ENCODE measurements at places on chromosomes 3 and 15.

GRCh38 chr15:22888120-22888859 is 49.8 kb downstream of the NIPA2 start:
- no peak for DNase-seq

GRCh38 chr15:25056484-25057425 is 102.0 kb downstream of the SNRPN start:
- no peak for DNase-seq

DNA sequence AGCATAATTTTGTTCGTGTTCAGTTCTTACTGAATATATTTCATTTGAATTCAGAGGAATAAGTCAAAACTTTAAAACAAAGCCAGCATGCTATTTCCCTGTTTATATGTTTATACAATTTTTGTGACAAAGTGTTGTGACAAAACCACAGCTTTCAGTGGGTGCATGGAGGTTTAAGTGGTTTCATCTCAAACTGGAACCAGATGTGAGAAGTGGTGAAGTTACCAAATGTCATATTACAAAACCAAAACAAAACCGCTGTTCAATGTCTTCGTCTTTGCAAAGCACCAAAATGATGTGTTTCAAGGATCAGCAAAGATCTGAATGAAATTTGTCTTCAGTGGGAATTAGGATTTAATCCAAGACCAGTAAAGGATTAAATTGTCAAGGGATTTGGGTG is 59.3 kb upstream of the OSTN start:
- DNase-seq: no peak

DNA sequence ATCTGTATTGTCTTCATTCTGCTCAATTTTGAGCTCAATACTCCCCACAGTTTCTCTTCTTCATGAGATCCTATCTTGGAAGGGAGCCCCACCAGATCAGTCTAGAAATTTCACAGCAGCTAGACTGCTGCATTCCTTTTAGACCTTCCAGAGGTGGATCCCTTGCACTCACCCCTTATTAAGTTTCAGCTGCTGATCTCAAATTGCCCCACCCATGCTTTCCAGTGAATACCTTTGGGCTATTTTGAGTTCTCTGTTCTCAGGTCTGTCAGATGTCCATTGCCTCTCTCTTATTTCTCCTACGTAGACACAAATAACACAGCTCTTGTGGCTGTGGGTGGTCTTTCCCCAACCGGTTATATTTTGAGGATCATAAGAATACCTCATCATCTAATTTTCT is 60.8 kb downstream of the GPR156 start:
- DNase-seq: no peak

DNA sequence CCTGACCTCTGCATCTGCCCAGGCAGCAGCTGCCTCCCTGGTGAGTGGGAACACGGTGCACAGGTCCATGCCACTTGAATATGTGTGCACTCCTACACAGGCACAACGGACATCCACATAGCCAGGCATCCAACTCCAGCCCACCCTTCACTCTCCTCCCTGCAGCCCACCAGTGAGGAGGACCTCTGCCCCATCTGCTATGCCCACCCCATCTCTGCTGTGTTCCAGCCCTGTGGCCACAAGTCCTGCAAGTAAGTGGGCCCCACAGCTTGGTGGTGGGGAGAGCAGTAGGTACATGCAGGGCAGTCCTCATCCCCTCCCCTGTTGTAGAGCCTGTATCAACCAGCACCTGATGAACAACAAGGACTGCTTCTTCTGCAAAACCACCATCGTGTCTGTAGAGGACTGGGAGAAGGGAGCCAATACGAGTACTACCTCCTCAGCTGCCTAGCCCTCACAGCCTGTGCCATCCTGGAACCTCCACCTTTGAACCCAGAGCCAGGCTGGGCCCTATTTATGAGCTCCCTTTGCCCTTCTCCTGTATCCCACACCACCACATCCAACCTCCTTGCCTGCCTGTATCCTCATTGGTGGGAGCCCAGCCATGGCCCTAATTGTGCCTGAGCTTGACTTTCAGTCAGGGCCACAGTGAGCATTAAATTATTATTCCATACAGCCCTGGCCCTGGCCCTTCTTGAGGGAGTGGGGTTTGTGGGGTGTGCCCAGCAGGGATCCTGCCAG is 1.5 kb upstream of the AMIGO3 start:
- DNase-seq: no peak

DNA sequence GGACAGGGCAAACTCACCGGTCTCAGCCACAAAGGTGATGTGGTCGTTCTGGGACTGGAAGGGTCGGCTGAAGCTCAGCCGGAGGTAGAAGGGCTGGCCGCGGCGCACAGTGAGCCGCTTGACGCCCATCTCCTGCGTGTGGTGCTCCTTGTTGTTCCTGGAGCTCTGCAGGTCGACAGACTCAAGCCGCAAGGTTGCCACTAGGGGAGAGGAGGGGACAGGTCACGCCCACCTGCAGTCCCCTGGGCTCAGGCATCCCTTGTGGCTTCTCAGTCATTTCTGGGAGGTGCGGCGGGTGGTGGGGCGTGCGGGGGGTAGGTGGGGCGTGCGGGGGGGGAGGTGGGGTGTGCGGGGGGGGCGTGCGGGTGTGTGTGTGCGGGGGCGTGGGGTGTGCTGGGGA is 26.7 kb upstream of the TGM5 start:
- DNase-seq: no peak

DNA sequence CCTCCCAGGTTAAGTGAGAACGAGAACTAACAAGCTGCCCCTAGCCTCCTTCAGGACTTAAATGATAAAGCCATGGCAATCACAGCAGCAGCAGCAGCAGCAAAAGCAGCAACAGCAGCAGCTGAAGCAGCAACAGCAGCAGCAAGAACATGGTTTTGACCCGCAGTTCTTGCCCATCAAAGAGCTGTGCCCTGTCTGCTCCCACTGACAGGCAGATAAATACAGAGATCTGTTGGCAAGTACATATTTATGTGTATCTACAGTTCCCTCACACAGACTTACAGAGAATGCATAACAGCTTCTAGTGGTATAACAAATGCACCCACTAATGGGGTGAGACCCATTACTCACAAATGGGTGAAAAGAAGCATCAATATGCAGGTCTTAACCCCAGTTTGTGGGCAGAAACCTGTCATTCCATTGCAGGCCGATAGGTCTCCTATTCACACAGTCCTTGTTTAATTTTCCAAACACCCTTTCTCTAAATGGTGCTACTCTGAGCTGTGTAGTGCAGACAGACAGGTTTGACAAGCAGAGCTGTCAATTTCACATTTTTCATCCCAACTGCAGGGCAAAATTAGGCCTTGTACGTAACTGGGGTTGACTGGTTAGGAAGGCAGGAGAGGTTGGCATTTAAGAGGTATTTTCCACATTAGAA is 316.3 kb downstream of the TIGIT start:
- DNase-seq: no peak

DNA sequence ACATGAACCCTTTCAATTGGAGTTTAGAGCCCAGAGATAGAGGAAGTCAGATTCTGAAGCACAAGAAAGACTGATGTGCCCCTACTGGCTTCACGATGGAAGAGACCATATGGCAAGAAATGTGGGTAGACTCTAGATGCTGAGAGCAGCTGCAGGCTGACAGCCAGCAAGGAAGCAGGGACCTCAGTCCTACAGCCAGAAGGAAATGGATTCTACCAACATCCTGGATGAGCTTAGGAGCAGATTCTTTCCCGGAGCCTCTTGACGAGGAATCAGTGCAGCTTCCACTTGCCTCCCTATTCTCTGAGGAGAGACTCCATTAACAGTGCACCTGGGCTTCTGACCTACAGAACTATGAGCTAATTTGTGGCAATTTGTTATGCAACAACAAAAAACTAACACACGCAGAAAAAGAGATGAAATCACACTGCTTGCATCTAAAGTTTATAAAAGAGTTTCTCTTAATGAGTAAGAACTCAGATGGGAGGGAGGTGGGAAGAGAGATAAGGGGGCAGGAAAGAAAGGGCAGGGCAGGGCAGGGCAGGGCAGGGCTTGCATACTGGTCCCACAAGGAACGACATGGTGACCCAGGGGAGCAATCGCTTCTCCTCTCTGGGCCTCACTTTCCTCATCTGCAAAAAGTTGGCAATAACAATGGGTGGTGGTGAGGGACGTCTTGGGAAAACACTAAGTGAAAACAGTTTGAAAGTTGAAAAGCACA is 440.9 kb downstream of the FOXP1 start:
- DNase-seq: no peak

DNA sequence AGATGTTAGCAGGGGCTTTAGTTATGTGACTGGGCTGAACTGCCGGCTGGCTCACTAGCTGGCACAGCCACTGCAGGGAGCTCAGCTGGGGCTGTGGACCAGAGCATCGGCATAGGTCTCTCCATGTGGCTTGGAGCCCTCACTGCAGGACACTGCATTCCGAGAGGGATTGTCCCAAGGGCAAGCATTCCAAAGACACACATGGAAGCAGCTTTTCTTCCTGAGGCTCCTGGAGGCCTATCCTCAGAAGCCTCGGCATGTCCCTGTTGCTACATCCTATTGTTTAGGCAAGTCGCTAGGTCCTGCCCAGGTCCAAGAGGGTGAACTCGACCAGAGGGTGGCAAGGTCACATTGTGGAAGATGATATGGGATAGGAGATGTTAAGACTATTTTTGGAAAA is 209.8 kb downstream of the PLCL2 start:
- no peak for DNase-seq

DNA sequence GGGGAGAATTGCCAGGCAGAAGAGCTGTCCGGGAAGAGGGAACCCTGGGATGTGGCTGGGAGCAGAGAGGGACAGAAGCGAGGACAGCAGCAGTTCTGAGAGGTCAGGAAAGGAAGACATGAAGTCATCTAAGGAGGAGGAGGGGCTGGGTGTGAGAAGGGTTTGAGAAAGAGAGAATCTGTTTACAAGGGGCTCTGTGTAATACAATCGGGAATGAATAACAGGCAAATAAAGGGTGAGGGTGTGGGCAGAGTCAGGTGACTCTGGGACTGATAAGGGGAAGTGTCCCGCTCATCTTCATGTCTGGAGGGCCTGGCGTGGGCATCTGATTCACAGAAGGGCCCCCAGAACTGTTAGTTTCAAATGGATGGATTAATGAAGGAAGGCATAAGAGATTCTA is 191.3 kb downstream of the XXYLT1 start:
- no peak for DNase-seq

GRCh38 chr3:59817511-59817910 is 767.7 kb upstream of the CFAP20DC start:
- DNase-seq: no peak

DNA sequence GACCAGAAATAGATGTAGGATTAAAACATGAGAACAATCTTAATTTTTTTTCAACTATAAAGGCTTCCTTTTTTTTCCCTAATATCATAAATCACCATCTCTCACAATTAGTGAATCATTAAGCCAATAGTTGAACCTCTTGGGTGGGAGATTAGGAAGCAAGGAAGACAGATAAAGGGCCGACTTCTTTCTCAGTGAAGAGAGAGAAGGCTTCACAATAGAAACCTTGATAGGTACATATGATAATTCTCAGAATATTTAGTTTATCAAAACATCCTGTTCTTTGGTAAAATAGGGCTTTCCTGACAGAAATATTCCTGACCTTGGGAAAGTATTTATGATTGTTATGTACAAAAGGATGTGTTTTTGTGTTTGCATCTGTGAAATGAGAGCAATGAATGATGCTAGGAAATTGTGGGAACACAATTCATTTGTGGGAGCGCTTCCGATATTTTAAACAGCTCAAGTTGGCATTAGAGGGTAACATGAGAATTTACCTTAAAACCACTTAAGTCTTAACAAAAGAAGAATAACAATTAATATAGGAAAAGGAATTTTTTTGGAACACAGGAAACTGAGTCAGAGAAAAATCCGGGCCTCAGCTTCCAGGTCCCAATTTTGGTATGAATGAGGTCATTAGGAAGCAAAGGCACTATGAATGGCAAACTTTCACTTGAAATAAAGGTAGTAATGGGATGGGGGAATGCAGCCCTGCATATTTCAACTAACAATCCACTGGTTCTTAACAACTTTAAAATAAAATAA is 263.2 kb upstream of the TGFBR2 start:
- DNase-seq: no peak

- no peak for DNase-seq
These were observed 32.2 kb downstream of the ARPP21 start for GRCh38 chr3:35671483-35671882.

DNA sequence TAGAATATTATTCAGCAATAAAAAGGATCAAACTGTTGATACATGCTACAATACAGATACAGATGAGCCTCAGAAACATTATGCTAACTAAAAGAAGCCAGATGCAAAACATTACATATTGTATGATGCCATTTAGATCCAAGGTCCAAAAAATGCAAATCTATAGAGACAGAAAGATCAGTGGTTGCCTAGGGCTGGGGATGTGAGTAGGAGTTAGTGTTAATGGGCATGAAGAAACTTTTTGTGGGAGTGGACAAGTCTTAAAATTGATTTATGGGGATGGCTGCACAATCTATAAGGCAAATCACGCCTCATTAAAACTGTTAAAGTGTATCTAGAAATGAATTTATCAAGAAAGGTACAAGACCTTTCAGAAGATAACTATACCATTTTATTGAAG is 45.0 kb downstream of the EHHADH start:
- DNase-seq: no peak

- DNase-seq: no peak
These were observed 333.0 kb downstream of the ZNF385D start for GRCh38 chr3:21417991-21418390.

DNA sequence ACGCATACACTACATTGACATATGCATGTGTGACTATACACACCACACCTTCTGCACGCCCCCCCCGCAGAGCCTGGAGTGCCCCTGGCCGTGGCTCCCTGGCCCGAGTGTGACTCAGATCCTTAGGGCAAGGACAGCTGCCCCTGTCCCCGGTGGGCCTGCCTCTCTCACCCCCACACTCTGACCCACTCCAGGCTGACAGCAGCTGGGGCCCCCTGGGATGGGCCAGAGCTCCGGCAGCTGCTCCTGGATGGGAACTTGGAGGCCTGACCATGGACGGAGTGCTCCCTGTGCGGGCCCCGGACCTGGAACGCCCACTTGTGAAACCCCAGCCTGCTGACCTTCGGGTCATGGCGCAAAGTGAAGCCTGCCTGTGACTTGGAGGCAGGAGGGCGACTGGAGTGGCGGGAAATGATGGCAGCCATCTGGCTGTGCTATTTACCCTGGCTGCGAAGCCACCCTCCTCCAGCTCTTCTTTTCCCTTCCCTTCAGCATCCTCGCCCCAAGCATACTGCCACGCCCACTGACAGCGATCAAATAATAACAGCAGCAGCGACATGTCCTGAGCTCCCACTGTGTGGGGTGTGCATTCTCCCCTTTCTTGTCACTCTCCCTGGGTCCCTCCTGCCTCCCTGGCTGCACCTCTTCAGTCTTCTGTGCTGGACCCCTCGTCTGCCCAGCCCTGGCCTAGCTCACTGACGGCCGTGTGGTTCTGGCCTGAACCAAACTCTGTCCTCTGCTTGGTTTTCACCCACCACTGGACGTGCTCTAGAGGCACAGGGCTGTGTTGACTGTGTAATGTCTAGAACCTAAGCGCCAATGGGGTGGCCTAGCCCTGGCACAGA is 90.7 kb upstream of the MEF2A start:
- DNase-seq: no peak
